Activated T-cell treated with anti-CD3 and anti-CD28 coated beads, Interleukin-2, amount 50 U/mL, for 1 hour (primary cell): ENCODE measurements at places on chromosomes 7 and 10.

GRCh38 chr7:13279854-13280435 is 592.5 kb downstream of the ARL4A start:
- DNase-seq: no peak

GRCh38 chr7:98997846-98998245 is 119.5 kb downstream of the TRRAP start:
- DNase-seq: no peak

- no peak for DNase-seq
Measured at GRCh38 chr10:71678057-71678805, 41.3 kb downstream of the C10orf105 start.

DNA sequence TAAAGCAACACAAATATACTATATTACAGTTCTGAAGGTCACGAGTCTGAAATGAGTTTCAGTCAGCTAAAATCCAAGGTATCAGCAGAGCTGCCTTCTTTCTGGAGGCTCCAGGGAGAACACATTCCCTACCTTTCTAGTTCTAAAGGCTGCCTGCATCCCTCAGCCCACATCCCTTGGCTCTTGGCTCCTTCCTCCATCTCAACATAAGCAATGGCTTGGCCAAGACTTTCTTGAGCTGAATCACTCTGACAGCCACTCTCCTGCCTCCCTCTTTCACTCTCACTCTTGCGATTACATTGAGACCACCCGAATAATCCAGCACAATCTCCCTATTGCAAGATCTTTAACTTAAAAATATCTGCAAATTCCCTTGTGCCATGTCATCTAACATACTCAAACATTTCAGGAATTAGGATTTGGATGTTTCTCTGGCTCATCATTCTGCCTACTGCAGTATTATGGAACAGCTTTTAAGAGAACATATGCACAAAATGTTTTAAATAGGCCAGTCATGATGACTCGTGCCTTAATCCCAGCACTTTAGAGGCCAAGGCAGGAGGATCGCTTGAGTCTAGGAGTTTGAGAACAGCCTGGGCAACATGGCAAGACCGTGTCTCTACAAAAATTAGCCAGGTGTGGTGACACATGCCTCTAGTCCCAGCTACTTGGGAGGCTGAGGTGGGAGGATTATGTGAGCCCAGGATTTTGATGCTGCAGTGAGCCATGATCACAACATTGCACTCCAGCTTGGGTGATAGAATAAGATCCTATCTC is 144.2 kb upstream of the VSTM2A start:
- no peak for DNase-seq

DNA sequence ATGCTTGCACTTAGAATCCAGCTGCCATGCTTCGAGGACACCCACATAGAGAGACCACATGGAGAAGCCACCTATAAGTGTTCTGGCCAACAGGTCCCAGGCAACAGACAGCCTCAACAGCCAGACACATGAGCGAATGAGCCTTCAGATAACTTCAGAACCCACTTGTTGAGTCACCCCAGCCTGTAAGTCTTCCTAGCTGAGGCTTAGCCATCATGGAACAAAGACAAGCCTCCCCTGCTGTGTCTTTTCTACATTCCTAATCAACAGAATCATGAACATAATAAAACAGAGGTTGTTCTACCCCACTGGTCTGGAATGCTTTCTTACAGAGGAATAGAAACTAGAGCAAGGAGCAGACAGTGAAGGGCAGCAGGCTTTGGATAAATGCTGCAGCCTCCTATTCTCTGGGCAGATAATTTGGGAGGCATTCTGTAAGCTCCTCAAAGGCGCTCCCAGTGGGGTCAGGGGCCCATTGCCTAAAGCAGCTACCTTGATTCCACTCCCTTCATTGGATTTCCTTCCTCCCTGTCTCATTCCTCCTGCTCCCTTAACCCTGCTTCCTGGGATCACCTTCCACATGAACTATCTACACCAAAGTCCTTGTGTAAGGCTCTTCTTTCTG is 4.6 kb downstream of the TLL2 start:
- DNase-seq: no peak

GRCh38 chr7:46603780-46604179 is 682.7 kb upstream of the IGFBP3 start:
- no peak for DNase-seq

- no peak for DNase-seq
Measured at GRCh38 chr10:82934429-82934828, 1059.4 kb downstream of the NRG3 start.

DNA sequence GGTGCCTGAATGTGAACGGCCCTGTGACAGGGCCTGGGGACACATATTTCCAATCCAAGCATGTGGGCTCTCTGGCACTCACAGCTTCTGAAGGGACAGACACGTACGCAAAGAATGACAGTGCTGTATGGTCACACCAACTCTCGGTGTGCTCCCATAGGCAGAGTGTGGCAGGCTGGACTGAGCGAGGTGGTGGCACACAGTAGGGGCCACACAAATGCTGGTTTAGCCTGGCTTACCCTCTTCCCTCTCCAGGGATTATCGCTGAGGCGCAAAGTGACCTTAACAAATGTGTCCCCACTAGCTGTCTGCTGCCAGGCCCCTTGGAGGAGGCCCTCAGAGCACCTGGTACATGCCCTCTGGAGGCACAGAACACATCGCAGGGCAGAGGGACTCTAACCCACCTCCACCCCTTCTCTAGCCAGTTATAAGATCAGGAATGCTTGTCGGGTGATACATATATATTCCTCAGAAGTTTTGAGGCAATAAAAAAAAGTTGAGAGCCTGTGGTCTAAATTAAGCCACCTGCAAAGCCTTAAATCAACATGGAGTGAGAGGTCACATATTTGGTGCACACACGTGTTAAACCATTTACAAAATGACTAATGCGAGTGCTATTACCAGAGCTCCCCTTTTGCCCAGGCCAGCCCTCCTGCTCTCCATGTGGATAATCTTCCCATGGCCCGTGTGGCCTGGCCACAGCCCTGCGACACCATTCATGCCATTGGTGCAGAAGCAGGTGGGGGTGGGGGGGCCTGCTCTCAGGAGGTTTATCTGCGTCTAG is 262.8 kb upstream of the GRB10 start:
- DNase-seq: no peak

GRCh38 chr10:103839872-103840739 is 15.3 kb downstream of the SH3PXD2A start:
- no peak for DNase-seq

DNA sequence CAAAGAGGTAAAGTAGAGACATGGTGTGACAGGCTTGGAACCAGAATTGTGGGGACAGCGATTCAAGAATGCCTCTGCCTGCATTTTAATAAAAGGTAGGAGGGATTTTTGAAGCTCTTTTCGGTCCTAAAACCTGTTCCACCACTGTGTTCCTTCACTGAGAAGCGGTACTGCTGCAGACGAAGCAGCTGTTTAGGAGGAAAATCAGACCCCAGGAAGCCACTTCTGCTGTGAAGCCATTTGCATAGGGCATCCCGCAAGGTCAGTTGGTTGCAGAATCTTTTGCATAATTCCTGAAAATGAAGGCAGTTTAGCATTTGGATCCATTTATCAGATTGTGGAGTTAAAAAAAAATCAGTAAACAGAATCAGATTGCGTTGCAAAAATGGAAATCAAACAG is 183.3 kb upstream of the PRKCQ start:
- no peak for DNase-seq

- no peak for DNase-seq
Measured at GRCh38 chr7:128236924-128237586, 4.0 kb upstream of the LEP start.

- DNase-seq: no peak
Measured at GRCh38 chr7:1741751-1742554, 71.9 kb downstream of the ELFN1 start.

- no peak for DNase-seq
Measured at GRCh38 chr10:70863470-70864160, 24.8 kb downstream of the PCBD1 start.

DNA sequence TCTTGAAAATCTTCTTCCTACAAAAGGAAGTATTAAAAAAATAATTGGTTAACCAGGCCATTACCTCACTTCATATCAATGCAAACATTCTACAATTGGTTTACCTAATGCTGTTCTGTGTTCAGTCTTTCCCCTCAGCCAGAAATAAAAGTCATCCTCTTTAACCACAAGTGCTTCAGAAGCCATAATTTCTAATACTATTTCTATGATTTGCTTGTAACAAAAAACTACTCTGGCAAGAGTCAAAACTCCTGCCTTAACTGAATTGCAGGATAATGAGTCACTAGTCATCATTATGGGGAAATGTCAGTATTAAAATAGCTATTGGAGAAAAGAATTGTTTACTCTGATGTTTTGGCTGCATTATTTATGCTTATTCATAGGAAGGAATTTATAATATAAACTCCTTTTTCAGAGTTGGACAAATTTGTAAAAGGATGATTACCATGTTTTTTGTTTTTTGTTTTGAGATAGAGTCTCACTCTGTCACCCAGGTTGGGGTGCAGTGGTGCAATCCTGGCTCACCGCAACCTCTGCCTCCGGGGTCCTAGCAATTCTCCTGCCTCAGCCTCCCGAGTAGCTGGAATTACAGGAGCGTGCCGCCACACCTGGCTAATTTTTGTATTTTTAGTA is 55.5 kb upstream of the ODAD2 start:
- no peak for DNase-seq

DNA sequence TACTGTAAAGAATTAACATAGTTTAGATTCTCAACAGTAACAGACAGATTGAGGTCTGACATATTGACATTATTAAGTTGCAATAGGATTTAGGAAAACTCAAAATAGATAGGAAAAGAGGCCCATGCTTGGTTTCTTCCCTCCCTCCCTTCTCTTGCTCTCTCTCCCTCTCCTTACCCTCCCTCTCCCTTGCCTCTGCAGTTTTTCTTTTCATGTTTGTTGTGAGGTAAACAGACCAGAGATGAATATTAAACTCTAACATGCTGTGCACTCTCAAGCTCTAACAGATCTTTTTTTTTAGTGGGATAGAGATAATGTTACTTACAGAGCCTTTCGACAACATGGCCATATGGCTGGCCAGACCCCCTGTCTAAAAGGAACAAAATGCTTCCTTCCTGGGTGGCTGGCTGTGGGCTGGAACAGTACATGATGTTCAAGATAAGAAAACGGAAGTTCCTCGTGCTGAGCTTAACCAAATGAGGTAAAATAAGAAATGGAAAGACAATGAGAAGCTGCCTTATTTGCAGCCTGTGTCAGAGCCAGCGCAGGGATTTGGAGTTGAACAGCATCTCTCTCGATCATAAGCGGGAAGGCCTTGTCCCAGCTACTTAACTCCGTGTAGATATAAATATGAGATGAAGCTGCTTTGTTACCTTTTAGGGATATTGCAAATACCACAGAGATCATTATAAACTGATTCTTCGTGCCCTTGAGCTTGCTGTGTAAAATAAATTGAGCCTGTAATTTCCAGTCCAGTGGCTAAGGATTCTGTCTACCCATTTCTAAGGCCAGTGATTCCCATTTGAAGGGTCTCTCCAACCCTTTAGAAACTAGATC is 391.9 kb upstream of the NPVF start:
- DNase-seq: no peak

DNA sequence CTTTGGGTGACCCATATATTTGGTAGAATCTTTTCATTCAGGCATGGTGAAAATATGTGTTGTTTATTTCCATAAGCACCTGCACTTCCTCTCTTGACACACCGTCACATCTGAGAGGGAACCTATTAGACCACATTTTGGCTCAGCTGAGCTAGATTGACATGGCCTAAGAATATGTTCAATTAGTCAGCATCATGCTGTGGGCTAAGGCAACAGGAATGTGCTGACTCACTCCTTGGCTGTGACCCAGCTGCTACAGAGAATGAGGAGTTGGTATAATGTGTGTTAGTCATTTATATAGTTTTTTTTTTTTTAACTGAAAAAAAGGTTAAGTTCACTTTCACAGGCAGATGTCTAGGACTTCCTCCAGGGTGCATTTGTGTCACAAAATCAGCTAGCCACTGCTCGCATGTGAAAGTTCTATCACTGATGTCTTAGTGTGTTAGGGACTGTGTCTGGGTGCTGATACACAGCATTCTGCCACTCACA is 180.6 kb downstream of the SEMA3E start:
- DNase-seq: no peak

GRCh38 chr7:104252409-104253134 is 44.8 kb upstream of the ORC5 start:
- DNase-seq: no peak

DNA sequence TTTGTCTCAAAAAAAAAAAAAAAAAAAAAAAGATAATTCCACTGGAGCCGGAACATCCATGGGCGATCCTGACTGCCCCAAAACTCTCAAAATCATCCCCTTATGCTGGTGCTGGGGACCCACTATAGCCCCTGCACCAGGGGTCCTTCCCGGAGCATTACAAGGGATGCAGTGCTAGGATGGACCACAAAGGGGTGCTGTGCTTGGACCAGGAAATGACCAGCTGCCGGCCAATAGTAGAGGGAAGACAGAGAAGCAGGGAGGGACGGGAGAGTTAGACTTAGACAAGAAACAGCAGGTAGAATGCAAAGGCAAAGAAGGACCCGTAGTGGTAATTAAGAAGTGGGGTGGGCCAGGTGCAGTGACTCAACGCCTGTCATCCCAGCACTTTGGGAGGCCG is 40.5 kb downstream of the RCC1L start:
- no peak for DNase-seq

GRCh38 chr7:133185512-133185911 is 67.4 kb upstream of the EXOC4 start:
- no peak for DNase-seq

- DNase-seq: no peak
Measured at GRCh38 chr10:24278176-24278889, 69.4 kb downstream of the KIAA1217 start.

GRCh38 chr7:141911391-141911790 is 4.8 kb upstream of the OR9A4 start:
- no peak for DNase-seq

DNA sequence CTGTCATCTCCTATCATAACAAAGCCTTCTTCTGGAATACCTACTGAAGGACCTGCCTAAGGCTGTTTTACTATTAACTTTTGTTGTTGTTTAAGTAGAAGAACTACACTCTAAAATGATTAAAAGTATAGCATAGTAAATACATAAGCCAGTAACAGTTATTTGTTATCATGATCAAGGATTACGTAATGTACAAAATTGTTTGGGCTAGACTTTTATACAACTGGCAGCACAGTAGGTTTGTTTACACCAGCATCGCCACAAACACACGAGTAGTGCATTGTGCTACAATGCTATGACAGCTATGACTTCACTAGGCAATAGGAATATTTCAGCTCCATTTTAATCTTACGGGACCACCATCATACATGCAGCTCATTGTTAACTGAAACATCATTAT is 169.1 kb downstream of the LRRN3 start:
- no peak for DNase-seq

- no peak for DNase-seq
Measured at GRCh38 chr7:105028004-105028403, 14.0 kb downstream of the KMT2E start.

GRCh38 chr7:129522088-129522970 is 20.0 kb downstream of the SMKR1 start:
- no peak for DNase-seq

DNA sequence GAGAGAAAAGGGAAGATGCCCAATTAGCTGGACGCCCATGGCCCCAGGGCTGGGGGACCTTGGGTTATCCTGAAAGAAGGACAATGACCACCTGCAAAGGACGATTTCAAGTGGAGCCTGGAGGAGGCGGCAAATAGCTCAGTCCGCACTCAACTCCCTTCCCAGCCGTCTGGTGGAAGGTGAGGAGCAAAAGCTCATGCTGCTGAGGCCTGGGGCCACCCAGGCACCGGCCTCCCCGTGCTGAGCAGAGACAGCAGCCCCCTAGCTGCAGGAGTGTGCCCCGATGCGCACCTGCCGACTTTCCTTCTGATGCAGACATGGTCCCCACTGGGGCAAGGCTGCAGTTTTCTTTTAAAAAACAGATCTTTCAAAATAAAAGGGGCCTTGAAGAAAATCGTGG is 7.9 kb downstream of the FAM20C start:
- no peak for DNase-seq
